ENCODE measurements at places on chromosomes 6 and 20. TPM values are rescaled to one million over a fixed set of nuclear protein-coding genes. Genes with fewer than 3 reads are reported as not detected.

PRIM2 gene
- total RNA-seq, result 10.4 TPM

SLC44A4 gene
- 546 TPM for total RNA-seq

BNIP5 gene
- total RNA-seq, result 4.7 TPM

NMBR gene
- total RNA-seq, result not detected

CCN5 gene
- 2.9 TPM for total RNA-seq

C6orf15 gene
- total RNA-seq, result not detected

HS3ST5 gene
- 0.16 TPM for total RNA-seq

PBOV1 gene
- total RNA-seq, result not detected

COL10A1 gene
- total RNA-seq, result not detected

SLC16A10 gene
- 6.0 TPM for total RNA-seq

HLA-DPB1 gene
- total RNA-seq, result 21.3 TPM

OR2J3 gene
- total RNA-seq, result not detected

KHDC1 gene
- 0.69 TPM for total RNA-seq

SLC17A3 gene
- total RNA-seq, result not detected

MCCD1 gene
- not detected for total RNA-seq

NEU1 gene
- total RNA-seq, result 47.4 TPM

PKIB gene
- 113 TPM for total RNA-seq

MRAP2 gene
- 7.3 TPM for total RNA-seq

DEFB116 gene
- not detected for total RNA-seq

KIF6 gene
- total RNA-seq, result 0.08 TPM

POU5F1 gene
- total RNA-seq, result 7.0 TPM

RPRD1B gene
- 22.7 TPM for total RNA-seq

Measured in colonic mucosa (tissue), 4 donors.